ENCODE measurements at places on chromosomes 2 and 18.

DNA sequence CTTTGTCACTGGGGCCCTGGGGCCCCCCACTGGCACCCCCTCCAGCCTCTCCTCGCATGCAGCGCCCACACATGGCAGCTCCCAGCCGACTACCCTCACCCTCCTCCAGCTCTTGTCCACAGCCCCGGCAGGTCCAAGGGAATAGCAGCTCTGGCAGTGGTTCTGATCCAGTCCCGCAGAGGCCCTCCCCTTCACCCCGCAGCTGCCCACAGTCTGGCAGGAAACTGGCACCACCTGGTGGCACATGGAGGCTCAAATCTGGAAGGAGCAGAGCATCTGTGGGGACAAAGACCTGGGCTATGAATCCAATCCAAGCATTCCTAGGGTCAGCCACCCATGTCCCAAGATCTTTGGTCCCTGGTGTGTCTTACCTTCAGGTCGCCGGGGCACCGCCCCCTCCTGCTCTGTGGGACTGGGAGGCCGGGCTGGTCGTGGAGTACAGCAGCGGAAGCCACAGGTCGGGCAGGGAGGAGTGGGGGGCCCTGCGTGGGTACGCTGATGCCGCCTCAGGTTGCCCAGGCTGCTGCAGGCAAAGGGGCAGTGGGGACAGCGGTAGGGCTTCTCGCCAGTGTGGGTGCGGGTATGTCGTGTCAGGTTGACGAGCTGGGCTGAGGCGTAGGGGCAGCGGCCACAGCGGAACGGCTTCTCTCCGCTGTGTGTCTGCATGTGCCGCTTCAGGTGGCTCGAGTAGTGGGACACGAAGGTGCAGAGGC, 2.3 kb downstream of the ZNF513 start:
- DNase-seq: no peak

DNA sequence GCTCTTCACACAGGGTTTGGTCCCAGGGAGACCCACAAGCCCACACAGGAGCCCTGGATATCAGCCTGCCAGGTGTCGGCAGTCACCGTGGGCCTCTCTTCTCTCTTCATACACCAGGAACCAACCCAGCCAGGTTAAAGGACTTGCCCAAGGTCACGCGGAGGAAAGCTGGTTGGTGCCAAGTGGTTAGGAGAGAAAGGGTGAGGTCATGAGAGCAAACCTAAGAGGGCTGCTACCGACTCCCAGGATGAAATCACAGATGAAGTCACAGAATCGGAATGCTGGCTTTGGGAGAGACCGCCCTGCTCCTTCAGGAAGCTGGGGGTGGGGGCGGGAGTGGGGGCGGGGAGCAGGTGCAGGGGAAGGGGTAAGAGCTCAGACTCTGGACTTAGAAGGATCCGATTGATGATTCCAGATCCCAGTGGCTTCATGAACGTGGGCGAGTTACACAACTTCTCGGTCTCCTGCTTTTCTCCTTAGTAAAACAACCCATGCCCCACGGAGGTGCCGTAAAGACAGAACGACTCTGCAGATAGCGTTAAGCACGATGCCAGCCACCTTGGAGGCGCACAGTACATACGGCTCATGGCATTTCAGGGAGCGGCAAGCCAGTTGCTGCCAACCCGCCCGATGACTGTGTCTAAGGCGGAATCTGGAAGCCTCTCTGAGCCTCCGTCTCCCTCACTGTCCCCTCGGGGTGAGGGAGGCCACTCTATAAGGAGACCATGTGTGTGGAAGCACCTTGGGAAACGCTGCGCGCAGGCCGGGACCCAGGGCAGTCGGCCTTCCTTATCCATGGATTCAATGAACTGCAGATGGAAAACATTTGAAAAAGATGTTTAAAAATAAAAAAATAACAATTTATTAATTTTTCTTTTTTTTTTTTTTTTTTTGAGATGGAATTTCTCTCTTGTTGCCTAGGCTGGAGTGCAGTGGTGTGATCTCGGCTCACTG, 23.0 kb upstream of the TAF1B start:
- DNase-seq: no peak

GRCh38 chr2:124325667-124326440, 300.8 kb downstream of the CNTNAP5 start:
- DNase-seq: no peak

- DNase-seq: no peak
These were observed 1018.2 kb upstream of the NXPH2 start for GRCh38 chr2:139798391-139798790.

- DNase-seq: no peak
These were observed 1.0 kb upstream of the REV1 start for GRCh38 chr2:99490623-99491461.

GRCh38 chr2:116754381-116755101, 1060.0 kb upstream of the DDX18 start:
- DNase-seq: no peak

DNA sequence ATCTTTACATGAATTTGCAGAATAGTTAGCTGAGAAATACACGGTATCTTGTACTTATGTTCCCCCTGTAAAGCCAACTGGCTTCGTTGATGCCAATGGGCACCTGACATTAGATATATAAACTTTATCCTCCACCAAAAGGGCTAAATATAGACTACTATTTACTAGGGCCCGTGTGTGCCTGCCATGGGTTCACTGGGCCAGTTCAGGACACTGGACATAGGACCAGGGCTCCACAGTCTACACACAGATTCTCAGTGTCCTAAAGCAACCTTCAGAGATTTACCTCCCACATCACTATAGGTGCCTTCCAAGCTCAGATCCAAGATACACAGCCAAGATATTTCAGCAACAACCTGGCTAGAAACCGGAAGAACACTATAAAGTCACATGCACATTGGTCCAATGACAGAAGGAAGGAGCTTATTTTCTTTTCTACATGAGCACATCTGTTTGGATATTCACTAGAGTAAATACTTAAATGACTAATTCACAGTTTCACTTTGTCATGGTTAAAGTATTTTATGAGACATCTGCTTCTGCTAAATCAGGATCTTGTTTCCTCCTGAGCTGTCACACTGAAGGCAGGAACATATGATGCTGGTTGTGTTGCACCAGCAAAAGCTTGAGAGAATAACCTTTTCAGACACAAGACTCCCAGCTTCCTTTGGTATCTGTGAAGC, 95.1 kb downstream of the MYO5B start:
- DNase-seq: no peak

DNA sequence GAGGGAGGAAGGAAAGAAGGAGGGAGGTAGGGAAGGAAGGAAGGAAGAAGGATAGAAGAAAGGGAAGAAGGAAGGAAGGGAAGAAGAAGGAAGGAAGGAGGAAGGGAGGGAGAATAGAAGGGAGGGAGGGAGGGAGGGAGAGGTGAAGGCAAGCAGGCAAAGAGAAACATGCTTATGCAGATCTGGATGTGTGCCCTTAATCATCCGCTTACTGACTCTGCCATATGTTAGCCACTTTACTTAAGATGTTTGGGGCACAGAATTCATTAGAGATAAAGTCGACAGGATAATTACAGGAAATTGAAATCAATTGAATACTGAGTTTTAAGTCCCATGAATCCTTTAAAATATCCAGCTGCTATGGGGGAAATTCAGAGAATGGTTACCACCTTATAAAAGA, 334.2 kb downstream of the GRB14 start:
- DNase-seq: no peak

DNA sequence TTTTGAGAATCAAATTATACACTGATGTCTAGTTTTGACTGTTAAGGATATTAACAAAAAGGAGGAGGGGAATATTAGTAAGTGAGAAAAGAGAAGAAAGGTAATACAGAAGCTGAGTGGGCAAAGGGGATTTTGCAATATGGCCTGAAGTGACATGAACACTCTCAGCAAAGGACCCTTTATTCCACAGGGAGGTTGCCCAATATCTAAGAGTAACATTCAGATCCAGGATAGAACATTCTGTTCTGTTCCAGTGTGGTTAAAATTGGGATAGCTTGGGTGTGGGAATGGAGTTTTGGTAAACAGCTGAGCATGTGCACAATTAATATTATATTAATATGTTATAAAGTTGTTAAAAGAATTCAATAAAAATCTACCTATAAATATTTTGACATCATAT, 120.1 kb downstream of the ZNF385B start:
- DNase-seq: no peak

DNA sequence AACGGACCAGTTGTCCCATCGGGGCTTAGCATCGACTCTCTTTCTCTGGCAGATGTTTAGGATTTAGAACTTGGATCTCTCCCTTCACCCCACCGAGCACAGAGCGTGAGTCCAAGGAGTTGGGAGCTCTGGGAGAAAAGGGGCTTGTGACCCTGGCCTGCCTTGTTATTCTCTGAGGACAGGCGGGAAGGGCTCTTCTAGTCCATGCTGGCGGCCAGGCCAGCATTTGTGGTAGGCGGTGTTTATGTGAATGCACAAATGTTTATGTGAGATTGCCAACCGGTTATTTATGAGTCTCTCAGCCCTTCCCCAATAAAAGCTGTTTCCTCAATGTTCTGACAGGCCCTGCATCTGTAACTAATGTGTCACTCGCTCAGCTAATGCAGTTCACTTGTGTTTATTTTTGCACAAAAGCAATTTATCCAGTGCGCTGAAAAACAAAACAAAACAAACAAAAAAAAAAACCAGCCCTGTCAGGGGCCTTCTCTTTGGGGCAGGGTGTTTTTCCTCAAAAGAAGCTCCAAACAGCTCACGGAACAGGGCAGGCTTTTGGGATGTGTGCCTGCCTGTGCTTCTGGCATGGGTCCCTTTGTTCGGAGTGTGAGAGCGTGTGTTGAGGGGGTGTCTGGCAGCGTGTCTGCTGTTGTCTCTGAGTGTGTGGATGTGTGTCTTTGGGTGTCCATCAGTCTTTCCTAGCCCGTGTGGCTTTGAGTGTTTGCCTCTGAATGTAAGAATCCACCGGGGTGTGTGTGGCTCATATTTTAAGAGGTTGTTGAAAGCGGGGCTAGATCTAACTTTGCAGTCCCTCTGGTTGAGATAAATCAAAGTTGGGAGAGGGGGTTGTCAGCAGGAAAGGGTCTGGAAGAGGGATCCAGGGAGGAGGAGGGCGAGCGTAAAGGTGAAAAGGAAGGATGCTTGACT, 52.8 kb upstream of the HAAO start:
- DNase-seq: no peak

GRCh38 chr2:227406177-227407031, 18.7 kb upstream of the SCYGR1 start:
- no peak for DNase-seq

DNA sequence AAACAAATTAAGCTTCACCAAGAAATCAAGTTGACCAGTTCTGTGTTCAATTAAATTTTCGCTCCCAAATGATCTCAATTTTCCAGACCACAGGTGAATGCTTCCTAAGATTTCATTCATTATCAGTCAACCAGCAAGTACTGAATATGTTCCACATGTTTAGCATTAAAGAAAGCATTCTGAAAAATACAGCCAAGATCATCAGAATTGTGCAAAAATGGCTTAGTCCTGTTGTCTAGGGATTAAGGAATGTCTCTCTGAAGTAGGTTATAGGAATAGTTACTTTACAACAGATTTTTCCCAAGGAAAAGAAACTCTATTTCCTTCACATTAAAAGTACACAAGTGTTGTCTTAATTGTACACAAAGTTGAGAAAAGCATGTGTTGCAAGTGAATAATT, 69.2 kb downstream of the NRXN1 start:
- no peak for DNase-seq

- DNase-seq: no peak
These were observed 15.8 kb downstream of the DAPL1 start for GRCh38 chr2:158810731-158811460.

DNA sequence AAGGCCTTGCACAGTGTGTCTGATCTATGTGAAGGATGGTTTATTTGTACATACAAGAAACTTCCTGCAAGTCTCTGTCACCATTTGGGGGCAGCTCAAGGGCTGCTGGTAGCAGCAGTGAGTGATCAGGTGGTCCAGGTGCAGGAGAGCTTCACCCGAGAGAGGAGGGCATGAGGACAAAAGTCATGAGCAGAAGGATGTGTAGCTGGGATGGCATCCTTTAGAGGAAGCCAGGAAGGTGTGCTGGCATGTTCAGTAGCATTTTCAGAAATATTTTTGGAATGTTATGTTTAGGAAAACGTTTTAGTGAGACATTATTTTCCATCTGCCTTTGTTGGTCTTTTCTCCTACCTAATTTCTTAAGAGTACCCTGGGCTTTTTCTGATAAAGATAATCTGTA, 31.9 kb downstream of the VWA3B start:
- no peak for DNase-seq

- DNase-seq: no peak
These were observed 455.4 kb upstream of the LRRTM4 start for GRCh38 chr2:77977471-77978063.

DNA sequence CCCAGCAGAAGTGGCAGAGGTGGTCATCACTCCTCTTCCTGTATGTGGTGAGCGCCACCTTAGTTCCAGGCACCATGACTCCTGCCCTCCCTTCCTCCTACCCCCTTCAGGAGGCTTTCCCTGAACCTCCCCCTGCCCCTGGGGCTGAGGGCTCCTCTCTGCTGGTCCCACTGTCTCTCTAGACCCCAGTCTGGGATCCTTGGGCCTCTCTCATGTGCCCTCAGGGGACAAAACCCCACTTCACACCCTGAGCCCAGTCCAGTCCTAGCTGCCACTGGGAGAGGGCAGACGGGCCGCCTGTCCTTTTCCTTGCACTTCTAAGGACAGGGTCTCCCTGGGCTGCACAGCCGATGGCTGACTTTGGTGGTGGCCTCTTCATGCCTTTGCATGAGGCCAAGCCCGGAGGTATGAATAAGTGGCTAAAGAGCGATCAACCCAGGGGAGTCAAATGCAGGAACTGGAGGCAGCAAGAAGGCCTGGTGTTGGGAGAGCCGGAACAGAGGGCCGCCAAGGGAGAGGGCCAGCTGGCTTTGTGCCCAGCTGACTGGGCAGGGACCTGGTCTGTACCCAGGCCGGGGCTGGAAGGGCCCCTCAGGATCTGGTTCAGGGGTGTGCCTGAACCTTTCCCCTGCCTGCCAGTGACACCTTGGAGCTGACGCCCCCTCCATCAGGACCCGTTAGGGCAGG, 29.5 kb downstream of the GLI2 start:
- DNase-seq: no peak

- DNase-seq: no peak
These were observed 532.7 kb upstream of the POU3F3 start for GRCh38 chr2:104321116-104321795.

GRCh38 chr18:62523631-62524439, 1.0 kb downstream of the ZCCHC2 start:
- DNase-seq: peak; percentile 20

DNA sequence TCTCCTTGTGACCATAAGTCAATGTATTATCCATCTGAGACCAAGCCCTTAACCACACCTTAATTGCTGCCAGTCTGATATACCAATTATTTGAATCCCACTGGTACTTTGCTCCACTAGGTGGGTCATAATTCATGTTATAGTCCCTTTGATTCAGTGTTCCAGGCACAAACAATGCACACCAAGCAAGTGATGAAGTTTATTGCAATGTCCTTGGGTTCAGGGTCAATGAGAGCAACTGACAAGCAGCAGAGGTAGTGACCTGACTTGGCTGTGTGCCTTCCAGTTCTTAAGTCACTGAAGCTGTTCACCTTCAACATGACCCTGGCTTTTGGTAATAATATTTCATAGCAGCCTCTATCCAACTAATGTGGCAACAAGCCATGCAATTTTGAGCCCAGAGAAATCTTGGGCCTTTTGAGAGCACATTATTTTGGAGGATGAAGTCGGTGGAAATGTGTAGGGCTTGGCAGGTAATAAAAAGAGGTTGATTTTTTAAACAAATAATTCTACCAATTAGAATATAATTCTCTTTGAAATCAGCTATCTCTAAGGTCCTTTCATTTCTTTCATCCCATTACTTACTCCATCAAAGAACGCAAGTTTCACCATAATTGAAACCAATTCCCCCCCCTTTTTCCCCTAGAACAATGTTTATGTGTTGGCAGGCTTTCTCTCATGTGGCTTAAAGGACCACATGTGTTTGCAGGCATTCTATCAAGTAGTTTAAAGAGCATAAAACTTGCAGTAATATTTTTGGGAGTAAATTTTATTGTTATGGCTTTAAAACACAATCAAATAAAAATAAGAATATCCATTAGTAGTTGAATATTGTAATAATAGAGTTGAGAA, 3.1 kb upstream of the CPO start:
- no peak for DNase-seq
